Foreskin fibroblast (primary cell): ENCODE measurements at places on chromosomes 1 and 21.

GRCh38 chr1:97158691-97159096 lies 437.1 kb downstream of the PTBP2 start:
- DNase-seq = peak; percentile 3

GRCh38 chr1:233240371-233240770 lies 55.2 kb downstream of the PCNX2 start:
- peak; percentile 37 for DNase-seq

DNA sequence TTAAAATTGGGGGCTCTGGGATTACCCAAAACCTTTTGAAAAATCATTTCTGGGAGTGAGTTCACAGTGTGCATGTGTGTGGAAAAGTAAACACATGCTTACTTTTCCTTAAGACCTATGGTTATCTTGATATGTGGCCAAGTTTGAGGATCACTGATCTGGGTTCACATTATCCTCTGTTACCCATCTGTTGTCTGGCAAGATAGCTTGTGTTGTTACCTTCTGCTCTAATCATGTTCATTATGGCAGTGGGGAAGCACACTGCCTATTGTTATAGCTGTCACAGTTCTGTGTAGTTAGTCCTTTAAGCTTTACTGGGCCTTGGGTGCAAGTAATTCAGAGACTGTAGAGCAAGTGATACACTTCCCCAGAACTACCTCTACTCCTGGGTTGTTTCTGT lies 5.0 kb downstream of the CTBS start:
- DNase-seq = no peak

GRCh38 chr1:172902861-172903381 lies 147.8 kb downstream of the TNFSF18 start:
- peak; percentile 65 for DNase-seq
